ENCODE measurements at places on chromosomes 2 and 18.

DNA sequence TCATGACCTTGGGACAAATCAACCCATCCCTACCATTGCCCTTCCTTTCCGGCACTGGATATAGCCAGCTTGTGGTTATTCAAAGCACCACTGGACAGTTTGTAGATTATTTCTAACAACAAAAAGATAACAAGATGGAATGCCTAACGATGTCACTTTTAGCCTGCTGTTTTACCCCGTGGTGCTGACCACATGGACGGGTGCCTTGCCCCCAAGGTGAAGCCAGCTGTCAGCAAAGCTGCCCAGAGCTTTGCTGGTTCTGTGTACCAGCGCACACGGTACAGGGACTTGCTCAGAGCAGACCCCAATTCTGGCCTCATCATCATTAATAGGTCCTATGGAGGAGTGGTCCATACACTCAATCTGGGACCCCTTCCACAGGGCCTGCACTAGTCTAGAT is 118.2 kb downstream of the MTCL1 start:
- DNase-seq = no peak

DNA sequence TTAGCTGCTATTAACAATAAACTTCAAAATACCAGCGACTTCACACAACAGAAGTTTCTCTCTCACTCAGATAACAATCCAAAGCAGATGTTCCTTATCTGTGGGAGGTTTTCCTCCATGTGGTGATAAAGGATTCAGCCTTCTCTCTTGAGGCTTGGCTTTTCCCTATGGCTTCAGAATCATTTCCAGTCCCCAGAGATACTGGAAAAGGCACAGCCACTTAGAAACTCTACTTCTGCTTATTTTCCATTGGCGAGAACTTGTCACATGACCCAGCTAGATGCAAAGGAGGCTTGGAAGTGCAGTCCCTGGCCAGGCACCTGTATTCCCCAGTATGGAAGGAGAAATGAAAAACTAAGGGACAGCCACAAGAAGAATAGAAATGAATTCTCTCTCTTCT is 344.8 kb downstream of the MTX2 start:
- no peak for DNase-seq

DNA sequence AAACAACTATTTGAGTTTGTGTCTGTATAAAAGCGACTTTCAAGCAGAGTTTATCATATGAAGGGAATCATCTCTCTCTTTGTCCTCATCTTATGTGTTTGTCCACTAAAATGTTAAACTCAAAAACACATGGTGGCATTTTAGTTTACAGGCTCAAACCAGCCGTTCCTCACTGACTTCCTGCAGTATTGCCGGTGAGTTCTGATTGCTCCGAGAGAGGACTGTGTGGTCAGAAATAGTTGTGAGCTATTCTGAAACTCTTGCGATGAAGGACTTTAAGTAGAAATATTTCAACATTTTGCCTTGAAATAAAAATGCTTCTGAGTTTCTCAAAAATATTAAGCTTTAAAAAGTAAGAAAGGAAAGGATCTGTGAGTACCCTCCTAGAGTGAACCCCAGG is 163.2 kb upstream of the CAVIN2 start:
- DNase-seq = no peak

- no peak for DNase-seq
These were observed 64.1 kb upstream of the ADAM23 start for GRCh38 chr2:206379266-206379665.

DNA sequence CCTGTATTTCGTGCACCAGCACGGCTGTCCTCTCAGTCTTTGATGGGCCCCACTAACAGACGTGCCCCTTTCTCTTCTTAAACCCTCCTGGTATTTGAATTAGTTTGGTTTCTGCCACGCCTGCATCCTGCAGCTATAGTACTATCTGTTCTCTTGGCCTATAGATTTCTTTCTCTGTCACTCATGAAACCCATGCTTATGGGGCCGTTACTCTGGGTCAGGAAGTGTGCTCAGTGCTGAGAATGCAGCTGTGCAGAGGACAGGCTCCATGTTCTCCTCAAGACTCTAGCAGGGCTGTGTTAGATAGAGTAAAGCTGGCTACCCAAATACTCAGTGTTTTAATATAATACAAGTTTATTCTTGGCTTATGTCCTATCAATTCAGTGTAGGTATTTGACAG is 180.0 kb downstream of the INSIG2 start:
- no peak for DNase-seq

- DNase-seq = no peak
These were observed 201.5 kb downstream of the RNF144A start for GRCh38 chr2:7118606-7119131.

DNA sequence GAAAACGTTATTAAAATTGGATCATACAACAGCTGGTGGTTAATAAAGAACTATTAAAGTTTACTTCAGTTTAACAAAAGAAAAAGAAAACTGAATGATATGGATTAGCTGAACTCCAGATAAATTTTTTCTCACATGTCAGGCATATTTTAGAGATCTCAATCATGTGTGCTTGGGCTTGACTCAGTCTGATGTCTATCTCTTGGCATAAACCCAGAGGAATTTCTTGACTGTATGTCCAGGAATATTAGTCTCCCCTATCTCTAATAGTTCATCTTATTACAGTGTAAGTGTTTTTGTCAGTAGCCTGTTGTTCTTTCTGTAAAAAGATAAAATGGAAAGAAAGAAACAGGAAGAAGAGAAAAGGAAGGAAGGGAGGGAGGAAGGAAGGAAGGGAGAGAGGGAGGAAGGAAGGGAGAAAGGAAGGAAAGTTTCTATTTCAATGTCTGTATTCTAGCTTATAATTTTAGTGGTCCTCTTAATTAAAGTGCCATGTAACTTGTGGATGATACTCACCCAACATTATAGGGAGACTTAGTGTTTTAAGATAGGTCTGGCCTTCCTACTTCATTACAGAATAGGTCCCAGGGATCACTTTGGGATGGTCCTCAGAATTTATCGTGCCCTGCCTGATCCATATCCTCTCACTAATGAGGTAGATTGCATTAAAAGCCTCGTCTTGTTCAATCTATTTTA is 99.7 kb upstream of the UGP2 start:
- DNase-seq = no peak

GRCh38 chr2:42196403-42197267 is 27.5 kb downstream of the EML4 start:
- DNase-seq = peak; percentile 48

- no peak for DNase-seq
These were observed 2.2 kb downstream of the DSG2 start for GRCh38 chr18:31500051-31500688.

DNA sequence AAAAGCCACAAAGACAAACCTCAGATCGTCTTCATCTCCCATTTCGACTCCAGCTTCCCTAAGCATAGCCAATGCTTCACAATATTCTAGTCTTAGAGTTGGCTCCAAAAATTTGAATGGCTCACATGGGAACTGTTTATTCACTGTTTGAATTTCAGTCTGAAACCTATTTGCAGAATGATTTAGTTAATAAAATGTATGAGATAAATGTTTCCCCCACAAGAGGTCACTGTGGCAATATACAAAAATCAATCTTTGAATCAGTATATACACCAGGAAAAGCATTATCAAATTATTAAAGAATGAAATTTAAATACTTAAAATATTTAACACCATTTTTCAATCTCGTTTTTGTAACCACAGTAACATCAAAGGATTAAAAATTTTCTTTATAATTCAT is 40.0 kb upstream of the MCM6 start:
- no peak for DNase-seq

DNA sequence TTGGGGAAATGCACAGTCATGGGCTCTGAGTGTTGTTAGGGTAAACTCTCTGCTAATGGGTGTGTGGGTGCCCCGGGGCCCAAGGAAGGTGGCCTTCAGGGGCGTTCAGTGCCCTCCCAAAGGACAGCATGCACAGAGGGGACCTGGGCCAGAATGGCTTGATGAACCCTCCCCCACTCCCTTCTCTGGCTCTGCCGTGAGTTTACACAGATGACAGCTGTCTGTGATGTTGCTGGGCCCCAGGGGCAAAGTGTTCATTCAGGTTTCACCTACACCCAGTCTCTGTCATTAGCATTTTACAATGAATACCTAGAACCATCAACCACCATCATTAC is 3.2 kb downstream of the NPPC start:
- DNase-seq = no peak

DNA sequence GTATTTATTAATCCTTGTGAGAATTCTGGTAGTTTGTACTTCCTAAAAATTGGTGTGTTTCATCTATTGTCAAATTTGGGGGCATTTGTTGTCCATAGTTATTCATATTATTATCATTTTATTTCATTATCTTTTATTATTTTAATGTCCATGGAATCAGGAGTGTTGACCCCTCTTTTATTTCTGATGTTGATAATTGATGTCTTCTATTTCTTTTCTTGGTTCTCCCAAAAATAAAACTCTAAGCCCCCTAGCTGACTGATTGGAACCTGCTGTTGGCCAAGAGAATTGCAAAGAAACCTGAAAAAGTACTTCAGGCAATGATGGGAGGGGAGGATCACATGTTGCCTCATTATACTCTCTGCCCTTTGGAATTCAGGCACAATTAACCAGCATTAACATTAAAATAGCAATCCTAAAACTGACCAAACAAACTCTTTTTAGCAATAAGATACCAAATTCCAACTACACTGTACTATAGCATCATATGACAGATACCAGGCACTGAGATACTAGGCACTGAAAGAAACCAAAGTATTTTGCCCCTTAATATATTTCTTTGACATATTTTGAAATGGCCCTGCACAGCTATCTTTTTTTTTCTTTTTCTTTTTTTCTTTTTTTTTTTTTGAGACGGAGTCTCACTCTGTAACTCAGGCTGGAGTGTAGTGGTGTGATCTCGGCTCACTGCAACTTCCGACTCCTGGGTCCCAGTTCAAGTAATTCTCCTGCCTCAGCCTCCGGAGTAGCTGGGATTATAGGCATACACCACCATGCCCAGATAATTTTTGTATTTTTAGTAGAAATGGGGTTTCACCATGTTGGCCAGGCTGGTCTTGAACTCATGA is 1097.2 kb upstream of the CNTNAP5 start:
- DNase-seq = no peak
